ENCODE measurements at places on chromosomes 7 and 10.

- DNase-seq, result no peak
These were observed 183.7 kb upstream of the CDK1 start for GRCh38 chr10:60594476-60595051.

- no peak for DNase-seq
These were observed 20.3 kb downstream of the NCAPG2 start for GRCh38 chr7:158684329-158684728.

GRCh38 chr7:23205909-23206767, 24.3 kb downstream of the NUP42 start:
- DNase-seq, result no peak

- no peak for DNase-seq
These were observed 86.6 kb downstream of the PRLHR start for GRCh38 chr10:118508863-118509262.

DNA sequence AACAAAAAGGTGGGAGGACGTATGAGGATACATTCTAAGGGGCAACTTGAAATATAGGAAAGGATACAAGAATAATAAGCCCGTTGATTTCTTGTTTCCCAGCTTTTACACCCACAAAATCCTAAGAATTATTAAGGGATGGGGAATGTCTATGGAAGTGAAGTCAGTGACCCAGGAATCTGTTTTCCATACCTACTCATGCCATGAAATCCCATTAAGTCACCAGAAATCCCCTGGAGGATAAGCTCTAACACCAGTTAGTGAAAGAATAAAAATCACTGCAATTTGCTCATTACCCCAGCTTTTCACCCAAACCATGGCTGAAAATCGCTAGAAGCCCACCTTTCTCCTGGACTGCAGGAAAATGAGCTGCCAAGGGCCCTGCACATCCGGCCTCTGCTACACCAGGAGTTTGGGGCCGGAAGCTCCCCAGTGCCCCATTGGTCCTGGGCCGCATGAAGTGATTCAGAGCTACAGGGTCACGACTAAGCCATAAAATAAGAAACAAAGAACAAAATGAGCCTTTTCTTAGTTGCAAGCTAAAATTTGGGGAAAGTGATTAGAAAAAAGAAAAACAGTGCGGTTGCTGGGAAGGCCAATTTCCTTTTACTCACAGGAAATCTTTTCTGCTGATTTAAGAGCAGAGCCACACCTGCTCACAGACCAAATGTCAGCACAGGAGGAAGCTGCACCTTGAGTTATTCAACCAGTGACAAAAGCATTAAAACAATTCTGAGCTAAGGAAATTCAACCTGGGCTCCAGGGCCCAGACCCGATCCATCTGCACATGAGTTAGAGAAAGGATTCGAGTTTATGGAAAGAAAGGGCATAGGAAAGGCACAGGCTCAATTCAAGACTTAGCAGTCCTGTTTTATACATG, 40.3 kb downstream of the HIPK2 start:
- DNase-seq, result no peak
